Thymus (tissue), 14 donors: ENCODE measurements at places on chromosomes 16 and 17. TPM values are rescaled to one million over a fixed set of nuclear protein-coding genes. Genes with fewer than 3 reads are reported as not detected.

The ABCA9 gene
- total RNA-seq, result 1.1 TPM

GRCh38 chr17:12756786-12757185 is 32.5 kb upstream of the ARHGAP44 start:
- no peak for DNase-seq
- H3K4me3 ChIP-seq, result no peak overlapping the region
- no peak overlapping the region for H3K27ac ChIP-seq
- H3K27me3 ChIP-seq, result no peaks in the 10 kb centered on the region
- no peaks in the 10 kb centered on the region for H3K36me3 ChIP-seq
- no peaks in the 10 kb centered on the region for H3K4me1 ChIP-seq

GRCh38 chr17:5526821-5527598 is 40.6 kb downstream of the MIS12 start:
- no peaks in the 10 kb centered on the region for H3K4me1 ChIP-seq
- H3K27ac ChIP-seq, result no peak overlapping the region
- peaks cover 2% of the 10 kb centered on the region for H3K36me3 ChIP-seq
- no peaks in the 10 kb centered on the region for H3K27me3 ChIP-seq
- DNase-seq, result no peak

DNA sequence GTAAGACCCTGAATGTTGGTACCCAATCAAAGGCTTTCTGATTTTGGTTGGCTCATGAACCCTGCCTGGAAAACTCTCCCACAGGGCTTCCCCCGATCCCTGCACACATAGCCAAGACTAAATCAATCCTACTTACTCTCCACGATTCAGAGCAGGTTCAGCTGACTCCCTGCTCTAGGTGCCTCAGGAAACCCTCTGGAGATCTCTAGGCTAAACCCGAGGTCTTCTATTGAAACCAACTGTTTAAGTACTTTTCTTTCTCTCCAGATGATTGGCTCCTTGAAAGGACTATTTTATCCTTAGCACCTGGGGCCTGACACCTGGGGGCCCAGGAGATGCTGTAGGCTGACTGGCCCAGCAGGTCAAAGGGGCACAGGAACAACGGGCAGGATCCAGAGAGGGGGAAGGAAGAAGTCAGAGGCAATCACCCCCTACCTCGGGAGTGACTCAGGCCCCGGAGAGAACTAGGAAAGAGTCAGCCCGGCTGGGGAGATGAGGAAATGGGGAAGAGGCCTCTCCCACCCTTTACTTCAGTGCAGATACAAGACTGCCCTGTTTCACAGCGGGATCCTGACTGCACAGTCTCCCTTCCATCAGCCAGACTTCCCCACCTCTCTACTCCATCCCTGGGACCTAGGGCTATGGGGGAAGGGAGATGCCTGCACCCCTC is 2.0 kb downstream of the TBC1D10B start:
- peaks cover 54% of the 10 kb centered on the region for H3K4me1 ChIP-seq
- DNase-seq, result no peak
- H3K4me3 ChIP-seq, result peak overlapping the region; percentile 83
- peaks cover 25% of the 10 kb centered on the region for H3K36me3 ChIP-seq

The LYRM9 gene
- 3.8 TPM for total RNA-seq

DNA sequence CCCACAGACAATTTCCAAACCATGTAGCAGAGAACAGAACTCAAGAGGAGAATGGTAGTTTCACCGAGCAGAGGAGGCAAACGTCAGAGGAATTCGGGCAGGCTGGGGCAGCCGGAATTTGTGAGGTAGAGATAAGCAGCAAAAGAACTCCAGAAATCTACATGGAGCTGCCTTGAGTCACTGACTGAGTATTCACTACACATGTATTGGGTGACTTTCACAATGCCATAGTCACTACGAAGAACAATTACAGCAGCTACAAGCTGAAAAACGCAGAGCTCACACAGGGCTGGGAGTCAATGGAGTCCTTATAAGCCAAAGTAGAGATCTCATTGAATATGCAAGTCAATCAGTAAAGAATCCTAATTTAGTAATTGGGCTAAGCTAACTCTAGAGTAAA is 13.4 kb downstream of the CMC2 start:
- no peaks in the 10 kb centered on the region for H3K4me1 ChIP-seq
- DNase-seq, result no peak
- H3K4me3 ChIP-seq, result no peak overlapping the region
- no peaks in the 10 kb centered on the region for H3K27me3 ChIP-seq
- no peak overlapping the region for H3K27ac ChIP-seq

DNA sequence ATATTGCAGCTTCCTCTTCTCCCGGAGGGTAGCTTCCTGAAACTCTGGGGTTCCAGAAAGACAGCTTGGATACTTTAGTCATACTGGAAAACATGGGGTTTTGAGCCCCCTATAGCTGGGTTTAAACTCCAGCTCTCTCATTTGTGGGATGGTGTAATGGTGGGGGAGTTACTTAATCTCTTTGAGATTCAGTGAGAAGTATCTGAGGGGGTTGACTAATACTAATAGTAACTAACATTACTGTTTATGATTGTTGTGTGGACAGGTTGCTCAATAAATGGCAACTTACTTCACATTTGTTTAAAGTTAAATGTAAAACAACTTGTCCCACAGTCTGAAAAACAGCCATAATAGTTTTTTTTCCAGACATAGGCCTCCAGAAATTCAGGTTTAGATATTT is 5.1 kb upstream of the SUZ12 start:
- H3K4me1 ChIP-seq, result no peaks in the 10 kb centered on the region
- no peak overlapping the region for H3K27ac ChIP-seq
- H3K27me3 ChIP-seq, result no peaks in the 10 kb centered on the region
- H3K4me3 ChIP-seq, result no peak overlapping the region
- no peaks in the 10 kb centered on the region for H3K36me3 ChIP-seq

The TVP23A gene
- total RNA-seq, result 7.4 TPM

DNA sequence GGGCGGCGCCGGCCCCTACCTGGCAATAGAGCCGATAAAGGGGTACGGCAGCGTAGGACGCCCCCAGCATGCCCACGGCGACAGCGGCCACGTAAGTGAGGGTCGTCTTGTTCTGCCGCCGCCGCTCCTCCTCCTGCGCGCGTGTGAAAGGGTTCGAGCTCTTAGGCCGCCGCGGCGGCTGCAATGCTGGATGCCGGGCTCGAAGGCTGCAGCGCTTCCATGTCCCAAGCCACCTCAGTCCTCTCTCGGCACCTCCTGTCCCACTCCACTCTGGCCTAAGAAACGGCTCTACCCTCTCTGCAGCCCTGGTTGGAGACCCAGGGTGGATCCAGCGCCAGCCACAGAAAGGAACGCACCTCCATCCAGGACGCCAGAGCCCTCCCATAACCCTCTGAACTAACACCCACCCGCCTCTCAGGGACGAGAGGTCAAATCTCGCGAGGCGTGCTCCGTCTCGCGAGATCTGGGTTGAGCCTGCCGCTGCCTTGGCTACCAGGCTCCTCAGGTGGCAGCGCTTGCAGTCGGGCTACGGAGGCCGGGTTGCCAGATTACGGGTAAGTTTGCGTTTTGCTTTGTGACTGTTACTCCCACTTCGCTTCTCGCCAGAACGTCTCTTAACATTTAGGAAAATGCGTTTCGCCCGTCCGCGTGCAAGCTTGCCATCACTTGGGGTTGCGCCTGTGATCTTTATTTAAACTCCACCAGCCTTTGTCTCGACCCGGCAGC is at the start of the genes COX11 and STXBP4:
TSS of gene COX11 (minus strand) at position 393 of the 726 bp plus-strand sequence. CDS start at position 385, 8 bp downstream.
TSS of gene STXBP4 (plus strand) at position 504 of the 726 bp plus-strand sequence. CDS start 17,455 bp downstream, outside the sequence.
- DNase-seq, result peak; percentile 99
- no peaks in the 10 kb centered on the region for H3K36me3 ChIP-seq
- peak within 1 kb of the TSS; percentile 87 for H3K27ac ChIP-seq
- peak within 1 kb of the TSS; percentile 75 for H3K4me3 ChIP-seq
- no peaks in the 10 kb centered on the region for H3K27me3 ChIP-seq

DNA sequence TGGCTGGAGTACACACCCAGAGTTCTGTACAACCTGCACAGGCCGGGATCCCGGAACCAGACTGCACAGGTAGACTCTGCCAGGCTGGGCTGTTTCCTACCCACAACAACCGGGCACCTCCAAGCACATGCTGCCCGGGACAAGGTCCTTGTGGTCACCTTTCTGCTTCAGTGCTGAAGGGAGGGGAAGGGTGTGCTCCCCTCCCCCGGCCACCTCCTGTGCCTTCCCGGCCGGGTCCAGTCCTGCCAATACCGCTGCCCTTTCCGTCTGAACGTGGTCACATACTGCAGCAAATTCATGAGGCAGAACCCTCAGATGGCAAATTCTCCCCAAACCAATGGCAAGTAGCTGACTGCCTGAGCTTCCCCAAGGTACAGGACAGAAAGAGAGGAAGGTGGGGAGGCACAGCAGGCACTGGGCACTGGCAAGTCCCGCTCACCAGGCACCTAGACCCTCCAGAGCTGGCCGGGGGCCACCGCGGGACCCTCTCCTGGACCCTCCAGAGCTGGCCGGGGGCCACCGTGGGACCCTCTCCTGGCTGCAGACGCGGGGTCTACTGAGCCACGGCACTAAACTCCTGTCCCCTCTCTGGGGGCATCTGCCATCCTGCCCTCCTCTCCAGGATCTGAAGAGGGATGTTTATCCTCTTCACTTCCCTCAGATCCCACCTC is 22.8 kb downstream of the SLC43A2 start:
- peaks cover 18% of the 10 kb centered on the region for H3K36me3 ChIP-seq
- no peak overlapping the region for H3K27ac ChIP-seq
- DNase-seq, result no peak
- H3K4me1 ChIP-seq, result peaks cover 3% of the 10 kb centered on the region

DNA sequence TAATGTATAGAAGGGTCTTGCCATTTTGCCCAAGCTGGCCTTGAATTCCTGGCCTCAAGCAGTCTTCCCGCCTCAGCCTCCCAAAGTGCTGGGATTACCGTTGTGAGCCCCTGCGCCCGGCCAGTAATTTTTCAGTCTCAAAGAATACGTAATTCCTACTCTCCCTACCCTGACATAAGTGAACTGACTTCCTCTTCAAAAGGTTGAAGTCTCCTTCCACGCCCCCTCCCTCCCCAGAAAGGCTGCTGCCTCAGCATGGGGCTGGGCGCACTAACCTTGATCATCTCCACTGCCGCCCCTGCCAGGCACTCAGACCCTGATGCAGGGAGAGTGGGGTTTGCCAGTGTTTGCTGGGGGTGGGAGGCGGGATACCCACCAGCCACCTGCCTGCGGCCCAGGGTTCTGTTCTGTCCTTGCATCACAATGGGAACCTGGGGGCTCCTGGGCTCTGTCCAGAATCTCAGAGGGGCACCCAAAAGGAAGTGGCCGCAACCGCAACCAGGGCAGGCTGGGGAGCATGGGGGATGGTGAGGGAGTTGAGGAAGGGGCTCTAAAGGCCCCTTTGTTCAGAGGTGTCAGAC is 27.5 kb downstream of the KIFC3 start:
- no peak for DNase-seq
- H3K27me3 ChIP-seq, result no peaks in the 10 kb centered on the region
- H3K27ac ChIP-seq, result no peak overlapping the region
- H3K4me1 ChIP-seq, result peaks cover 13% of the 10 kb centered on the region
- H3K4me3 ChIP-seq, result no peak overlapping the region
- H3K36me3 ChIP-seq, result no peaks in the 10 kb centered on the region

GRCh38 chr16:27767081-27767480 is 217.1 kb downstream of the KATNIP start:
- DNase-seq, result no peak
- H3K27ac ChIP-seq, result no peak overlapping the region
- H3K4me3 ChIP-seq, result no peak overlapping the region
- no peaks in the 10 kb centered on the region for H3K27me3 ChIP-seq

The SMG1 gene
- 31.9 TPM for total RNA-seq

- peak overlapping the region; percentile 48 for H3K4me3 ChIP-seq
- peaks cover 45% of the 10 kb centered on the region for H3K4me1 ChIP-seq
- no peaks in the 10 kb centered on the region for H3K27me3 ChIP-seq
- H3K27ac ChIP-seq, result peak overlapping the region; percentile 86
- no peak for DNase-seq
Measured at GRCh38 chr16:23863511-23864422, 28.0 kb downstream of the PRKCB start.
